Motor neuron (in vitro differentiated cells): ENCODE measurements at places on chromosomes 16 and 17. TPM values are rescaled to one million over a fixed set of nuclear protein-coding genes. Genes with fewer than 3 reads are reported as not detected.

CCL16 gene
- 0.24 and 0.34 TPM in 2 replicates for total RNA-seq

RNFT1 gene
- 9.4 and 10.1 TPM in 2 replicates for total RNA-seq

AXIN2 gene
- 7.6 and 8.4 TPM in 2 replicates for total RNA-seq

SP6 gene
- 0.13 and 0.18 TPM in 2 replicates for total RNA-seq

CD300LF gene
- not detected in 2 replicates for total RNA-seq

ZFPM1 gene
- total RNA-seq, result 3.0 and 4.2 TPM in 2 replicates

CD79B gene
- 0.33 TPM in 1 of 2 replicates, not detected in the other for total RNA-seq

SMIM36 gene
- not detected in 2 replicates for total RNA-seq

NLRC3 gene
- total RNA-seq, result 1.5 and 1.7 TPM in 2 replicates

KRT12 gene
- 0.81 and 1.2 TPM in 2 replicates for total RNA-seq

OR4D1 gene
- total RNA-seq, result 0.11 TPM in 1 of 2 replicates, not detected in the other

RAP1GAP2 gene
- 4.7 and 4.9 TPM in 2 replicates for total RNA-seq

ERN2 gene
- 1.4 and 1.9 TPM in 2 replicates for total RNA-seq

CTU2 gene
- 13.3 and 17.1 TPM in 2 replicates for total RNA-seq

CD300LB gene
- not detected in 2 replicates for total RNA-seq

RAB11FIP4 gene
- total RNA-seq, result 5.7 and 7.6 TPM in 2 replicates

SDR42E1 gene
- 0.11 and 0.14 TPM in 2 replicates for total RNA-seq

CCDC40 gene
- 1.6 and 2.3 TPM in 2 replicates for total RNA-seq
